ENCODE measurements at places on chromosomes 3 and 15. TPM values are rescaled to one million over a fixed set of nuclear protein-coding genes. Genes with fewer than 3 reads are reported as not detected.
A peak's percentile ranks its signal among the peaks of the same experiment; 100 is the strongest.

GRCh38 chr15:40389824-40390595 lies 7.5 kb downstream of the KNSTRN start:
- no peak for DNase-seq

The ATP13A4 gene
- total RNA-seq: not detected

DNA sequence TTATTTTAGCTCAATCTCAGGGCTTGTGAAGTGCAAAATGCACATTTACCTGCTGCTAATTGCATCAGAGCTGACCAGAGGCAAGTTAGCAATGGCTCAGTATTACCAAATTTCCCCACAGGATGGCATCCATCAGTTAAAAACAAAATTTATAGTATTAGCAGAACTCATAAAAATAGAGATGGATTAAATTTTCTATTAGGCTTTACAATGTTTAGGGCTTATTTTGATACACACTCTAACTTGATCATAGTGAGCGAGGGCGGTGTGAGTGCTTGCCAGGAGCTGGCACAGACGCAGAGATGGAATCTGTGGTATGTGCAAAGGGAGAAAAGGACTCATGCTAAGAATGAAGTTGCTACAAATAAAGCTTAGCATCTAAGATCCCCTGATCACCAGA lies 241.0 kb downstream of the NSUN3 start:
- peak; percentile 89 for DNase-seq

DNA sequence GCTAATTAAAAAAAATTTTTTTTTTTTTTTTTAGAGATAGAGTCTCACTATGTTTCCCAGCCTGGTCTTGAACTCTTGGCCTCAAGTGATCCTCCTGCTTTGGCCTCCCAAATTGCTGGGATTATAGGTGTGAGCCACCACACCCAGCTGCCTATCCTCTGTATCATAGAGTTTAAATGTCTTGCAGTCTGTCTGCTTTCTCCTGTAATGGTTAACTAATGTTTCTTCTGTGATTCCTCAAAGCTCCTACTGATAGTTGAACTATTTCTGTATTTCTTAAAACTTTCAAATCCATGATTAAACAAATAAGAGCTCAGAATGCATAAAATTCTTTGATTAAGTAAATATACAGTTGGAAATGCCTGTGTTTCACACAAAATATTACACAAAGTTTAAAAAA lies 115.4 kb upstream of the TPM1 start:
- DNase-seq: no peak

GRCh38 chr15:95405447-95405846 lies 925.1 kb upstream of the NR2F2 start:
- no peak for DNase-seq

- DNase-seq: no peak
These were observed 15.8 kb upstream of the SOX2 start for GRCh38 chr3:181695661-181696491.

DNA sequence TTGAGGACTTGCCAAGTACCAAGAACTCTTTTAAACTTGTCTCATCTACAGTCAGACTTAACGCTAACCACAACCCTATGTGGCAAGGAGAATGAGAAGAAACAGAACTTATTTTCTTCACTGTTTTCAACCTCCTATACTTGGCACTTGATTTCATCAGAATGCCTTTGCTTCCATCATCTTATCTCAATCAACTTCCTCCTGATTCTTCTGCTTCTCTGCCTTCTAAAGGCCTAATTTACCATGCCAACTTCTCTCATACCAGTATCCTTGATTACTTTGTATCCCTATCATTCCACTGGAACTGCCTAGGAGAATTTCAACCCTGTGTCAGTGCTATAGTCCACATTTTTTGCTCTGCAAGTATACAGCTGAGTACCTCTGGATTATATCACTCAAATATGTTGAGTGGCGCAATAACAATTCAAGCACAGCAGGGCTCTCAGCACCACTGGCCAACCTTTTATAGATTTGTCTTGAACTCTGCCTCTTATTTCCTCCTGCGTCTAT lies 413.6 kb downstream of the ROBO1 start:
- no peak for DNase-seq

The ITIH4 gene
- 0.68 TPM for total RNA-seq

DNA sequence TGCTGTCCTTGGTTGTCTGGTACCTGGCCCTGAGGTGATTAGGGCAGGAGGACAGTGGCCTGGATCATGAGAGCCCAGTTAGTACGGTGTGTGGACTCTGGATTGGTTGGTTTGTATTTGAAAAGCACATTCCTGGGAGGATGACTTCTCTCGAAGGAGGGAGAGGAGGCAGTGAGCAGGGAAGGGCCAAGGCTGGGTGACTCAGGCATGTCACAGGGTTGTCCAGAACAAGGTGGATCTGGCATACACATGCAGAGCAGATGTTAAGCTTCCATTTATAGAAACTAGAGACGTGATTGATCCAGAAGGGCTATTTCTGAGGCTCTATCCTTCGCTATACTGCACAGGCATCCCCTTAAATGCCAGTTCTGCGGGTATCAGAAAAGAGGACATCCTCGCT lies 34.4 kb downstream of the FAM240A start:
- no peak for DNase-seq

GRCh38 chr15:60969658-60970057 lies 259.4 kb downstream of the RORA start:
- DNase-seq: no peak

GRCh38 chr3:105260385-105260784 lies 106.3 kb upstream of the ALCAM start:
- no peak for DNase-seq

GRCh38 chr15:40108855-40109735 lies at the start of gene BMF:
TSS of gene BMF (minus strand) at chr15:40108879. CDS start at chr15:40106086, 2,793 bp downstream.
- peak; percentile 96 for DNase-seq

The IL17RB gene
- total RNA-seq: 0.12 TPM

The WDR53 gene
- total RNA-seq: 2.9 TPM

- no peak for DNase-seq
These were observed 59.5 kb downstream of the SCN11A start for GRCh38 chr3:38992117-38992760.

- no peak for DNase-seq
These were observed 265.3 kb downstream of the CD47 start for GRCh38 chr3:107825556-107825955.

The SLC12A1 gene
- total RNA-seq: not detected

GRCh38 chr3:39573392-39573791 lies 105.9 kb downstream of the MOBP start:
- no peak for DNase-seq

DNA sequence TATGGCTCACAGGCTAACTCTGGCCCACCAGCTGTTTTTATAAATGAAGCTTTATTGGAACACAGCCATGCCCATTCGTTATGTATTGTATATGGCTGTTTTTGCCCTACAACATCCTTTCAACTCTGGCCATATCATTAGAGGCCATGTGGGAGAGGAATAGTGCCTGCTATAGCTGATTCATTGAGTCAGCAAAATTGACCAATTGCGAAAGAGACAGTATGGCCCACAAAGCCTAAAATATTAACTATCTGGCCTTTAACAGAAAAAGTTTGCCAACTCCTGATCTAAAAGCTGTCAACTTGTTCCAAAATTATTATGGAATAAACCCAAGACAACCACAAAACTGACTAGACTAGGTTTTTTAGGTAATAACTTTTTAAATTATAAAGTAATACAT lies 1.4 kb downstream of the NR1I2 start:
- no peak for DNase-seq

The MUC13 gene
- not detected for total RNA-seq

DNA sequence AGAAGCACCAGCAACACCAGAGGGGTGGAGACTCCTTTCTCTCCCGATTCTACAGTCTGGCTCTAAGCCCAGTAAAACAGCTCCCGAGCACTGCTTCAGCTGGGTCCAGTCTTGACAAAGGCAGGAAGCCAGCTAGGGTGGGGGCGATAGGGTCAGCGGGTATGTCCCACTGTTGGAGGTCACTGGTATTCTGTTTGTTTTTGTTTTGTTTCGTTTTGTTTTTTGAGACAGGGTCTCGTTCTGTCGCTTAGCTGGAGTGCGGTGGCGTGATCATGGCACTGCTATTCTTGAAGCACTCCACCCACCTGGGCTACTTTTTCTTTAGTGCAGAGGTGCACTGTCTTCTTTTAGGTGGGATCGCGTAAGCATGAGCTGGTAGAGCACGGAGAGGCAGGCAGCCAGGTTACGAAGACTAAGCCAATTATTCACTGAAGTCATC lies 16.3 kb downstream of the GCSAM start:
- no peak for DNase-seq

DNA sequence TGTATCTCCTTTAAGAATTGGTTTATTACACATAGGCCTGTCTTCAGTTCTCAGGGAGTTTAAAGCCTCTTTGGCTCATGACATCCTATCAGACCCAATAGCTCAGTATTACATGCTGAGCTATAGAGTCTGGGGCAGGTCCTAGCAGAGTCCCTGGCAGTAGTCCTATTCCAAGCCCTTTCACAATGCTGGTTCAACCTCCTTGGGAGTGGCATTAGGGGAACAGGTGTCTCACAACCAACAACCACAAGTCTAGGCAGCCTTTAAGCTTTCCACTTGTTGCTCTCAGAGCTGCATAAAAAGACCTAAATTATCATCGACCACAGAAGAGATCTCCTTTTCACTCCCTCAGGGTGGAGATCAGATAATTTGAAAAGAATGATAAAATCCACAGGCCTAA lies 22.8 kb upstream of the C2CD4B start:
- no peak for DNase-seq

- no peak for DNase-seq
These were observed 38.5 kb downstream of the HDC start for GRCh38 chr15:50227076-50227475.

- DNase-seq: peak; percentile 62
These were observed at the start of gene FAM81A for GRCh38 chr15:59437817-59438624. TSS of gene FAM81A (plus strand) at chr15:59438186. CDS start at chr15:59458627, 20,441 bp downstream.

Measured in G401 (cell line).